CD8-positive, alpha-beta memory T cell (primary cell): ENCODE measurements at places on chromosomes 7 and 10. TPM values are rescaled to one million over a fixed set of nuclear protein-coding genes. Genes with fewer than 3 reads are reported as not detected.

DNA sequence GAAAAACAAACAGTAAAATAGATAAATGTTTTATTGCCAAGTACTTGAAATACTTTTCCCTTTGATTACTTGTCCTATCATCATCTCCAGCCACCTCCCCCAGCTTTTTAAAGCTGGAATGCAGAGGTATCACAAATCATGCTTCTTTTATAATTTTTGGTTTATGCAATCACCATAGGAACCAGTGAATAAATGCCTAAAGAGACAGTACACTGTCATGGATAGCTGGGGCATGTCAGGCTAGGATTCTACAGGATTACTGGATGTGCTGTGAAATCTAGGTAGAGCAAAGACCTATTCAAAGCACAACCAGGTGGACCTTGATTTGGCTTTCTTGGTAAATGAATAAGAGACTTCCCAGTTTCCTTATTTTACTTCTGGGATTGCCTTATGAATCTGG is 158.6 kb downstream of the ELAPOR2 start:
- H3K27ac ChIP-seq = no peak overlapping the region
- H3K36me3 ChIP-seq = no peaks in the 10 kb centered on the region
- no peaks in the 10 kb centered on the region for H3K27me3 ChIP-seq
- DNase-seq = no peak
- H3K4me3 ChIP-seq = no peak overlapping the region

Gene CALHM1
- not detected for total RNA-seq

Gene ERV3-1
- total RNA-seq = 7.1 TPM

- H3K27ac ChIP-seq = no peak overlapping the region
- no peaks in the 10 kb centered on the region for H3K4me1 ChIP-seq
- H3K4me3 ChIP-seq = no peak overlapping the region
- no peaks in the 10 kb centered on the region for H3K36me3 ChIP-seq
These were observed 206.8 kb downstream of the KLF6 start for GRCh38 chr10:3578159-3578558.

Gene RELN
- not detected for total RNA-seq

GRCh38 chr10:43057831-43058340 is 19.0 kb upstream of the RET start:
- H3K4me1 ChIP-seq = no peaks in the 10 kb centered on the region
- H3K27ac ChIP-seq = no peak overlapping the region
- no peaks in the 10 kb centered on the region for H3K36me3 ChIP-seq
- DNase-seq = peak; percentile 32
- H3K27me3 ChIP-seq = no peaks in the 10 kb centered on the region

DNA sequence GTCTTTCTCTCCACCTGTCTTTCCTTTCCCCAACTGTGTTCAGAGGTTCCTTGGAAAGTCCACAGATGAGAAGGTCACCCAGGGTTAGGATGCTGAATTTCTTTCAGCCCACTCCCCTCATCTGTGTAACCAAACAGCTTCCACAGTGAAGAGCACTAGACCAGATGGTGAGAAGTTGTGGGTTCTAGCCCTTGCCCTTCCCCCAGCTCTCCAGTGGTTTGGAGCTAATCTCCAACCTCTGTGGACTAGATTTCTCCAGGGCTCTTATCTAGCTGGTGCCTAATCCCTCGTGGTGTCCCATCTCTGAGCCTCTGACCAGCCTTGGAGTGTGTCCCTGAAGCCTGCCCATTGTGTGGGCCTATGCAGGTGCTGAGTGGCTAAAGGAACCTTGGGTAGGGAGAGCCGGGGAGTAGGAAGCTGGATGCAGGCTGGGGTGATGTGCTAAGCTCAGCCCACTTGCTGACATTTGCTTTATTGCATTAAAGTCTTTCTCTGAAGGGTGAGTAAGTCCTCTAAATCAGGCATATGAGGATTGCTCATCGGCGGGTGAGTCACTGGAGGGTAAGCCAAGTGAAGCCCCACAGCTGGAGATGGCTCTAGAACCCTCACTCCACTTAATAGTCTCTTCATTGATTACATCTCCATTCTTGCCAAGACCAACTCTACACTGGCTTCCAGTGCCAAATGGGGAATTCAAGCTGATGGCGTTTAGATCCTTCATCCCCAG is 14.9 kb downstream of the DUSP5 start:
- H3K27ac ChIP-seq = no peak overlapping the region
- H3K4me3 ChIP-seq = no peak overlapping the region
- H3K27me3 ChIP-seq = no peaks in the 10 kb centered on the region
- H3K36me3 ChIP-seq = peaks cover 10% of the 10 kb centered on the region
- no peaks in the 10 kb centered on the region for H3K4me1 ChIP-seq
- DNase-seq = no peak

DNA sequence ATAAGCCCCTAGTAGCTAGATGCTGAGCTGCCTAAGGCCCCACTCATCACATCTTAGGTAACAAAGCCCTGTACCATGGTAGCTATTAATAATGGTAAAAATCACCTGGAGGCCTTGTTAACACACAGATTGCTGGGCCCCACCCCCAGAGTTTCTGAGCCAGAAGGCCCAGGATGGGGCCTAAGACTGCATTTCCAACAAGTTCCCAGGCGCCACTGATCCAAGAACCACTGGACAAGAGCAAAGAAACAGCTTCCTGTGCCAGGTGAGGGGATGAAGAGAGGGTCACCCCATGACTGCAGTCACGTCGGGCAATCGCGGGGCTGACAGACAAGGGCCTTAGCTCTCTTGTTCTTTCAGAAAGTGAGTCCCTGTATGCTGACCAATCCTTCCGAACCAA is 46.8 kb downstream of the ACSM6 start:
- no peak overlapping the region for H3K27ac ChIP-seq
- no peak overlapping the region for H3K4me3 ChIP-seq
- H3K27me3 ChIP-seq = no peaks in the 10 kb centered on the region
- no peak for DNase-seq
- no peaks in the 10 kb centered on the region for H3K36me3 ChIP-seq

DNA sequence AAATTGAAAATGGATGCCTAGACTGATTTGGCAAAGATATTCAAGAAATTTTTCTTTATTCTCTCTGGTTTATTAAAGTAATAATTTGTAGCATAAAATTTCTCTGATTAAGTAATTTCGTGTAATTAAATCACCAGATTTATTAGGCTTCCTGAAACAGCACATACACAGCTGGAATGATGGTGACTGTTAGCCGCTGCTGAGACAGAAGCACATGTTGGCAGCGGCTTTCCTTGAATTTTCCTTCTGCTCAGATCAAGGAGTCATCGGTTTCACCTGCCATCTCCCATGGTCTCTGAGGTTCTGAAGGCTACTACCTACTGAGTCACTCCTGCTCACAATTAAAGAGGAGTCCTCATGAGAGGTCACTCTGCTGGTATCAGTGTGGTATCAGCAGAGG is 101.5 kb downstream of the GFRA1 start:
- no peaks in the 10 kb centered on the region for H3K4me1 ChIP-seq
- no peaks in the 10 kb centered on the region for H3K36me3 ChIP-seq
- no peak for DNase-seq
- no peaks in the 10 kb centered on the region for H3K27me3 ChIP-seq
- H3K4me3 ChIP-seq = no peak overlapping the region

- no peaks in the 10 kb centered on the region for H3K27me3 ChIP-seq
- DNase-seq = no peak
These were observed 72.6 kb downstream of the CYP26A1 start for GRCh38 chr10:93146336-93146735.

Gene SLC26A3
- total RNA-seq = not detected

GRCh38 chr10:14259696-14260566 is 70.8 kb downstream of the FRMD4A start:
- no peak overlapping the region for H3K4me3 ChIP-seq
- H3K27ac ChIP-seq = no peak overlapping the region
- no peaks in the 10 kb centered on the region for H3K27me3 ChIP-seq
- no peaks in the 10 kb centered on the region for H3K36me3 ChIP-seq
- no peak for DNase-seq

DNA sequence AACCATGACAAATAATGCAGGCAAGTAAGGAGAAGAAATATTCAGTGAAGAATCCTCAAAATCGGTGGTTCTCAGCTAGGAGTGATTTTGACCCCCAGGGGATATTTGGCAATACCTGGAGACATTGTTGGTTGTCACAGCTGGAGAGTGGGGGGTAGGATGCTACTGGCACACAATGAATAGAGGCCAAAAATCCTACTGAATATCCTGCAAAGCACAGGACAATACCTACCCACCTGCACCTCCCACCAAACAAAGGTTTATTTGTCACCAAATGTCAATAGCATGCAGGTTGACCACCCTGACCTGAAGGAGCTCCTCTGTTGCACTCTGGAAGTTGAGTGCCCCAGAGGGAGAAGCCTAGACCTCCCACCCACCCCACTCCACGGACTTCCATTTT is 1028.6 kb downstream of the CNTNAP2 start:
- DNase-seq = no peak
- no peaks in the 10 kb centered on the region for H3K4me1 ChIP-seq
- no peak overlapping the region for H3K27ac ChIP-seq
- H3K4me3 ChIP-seq = no peak overlapping the region

DNA sequence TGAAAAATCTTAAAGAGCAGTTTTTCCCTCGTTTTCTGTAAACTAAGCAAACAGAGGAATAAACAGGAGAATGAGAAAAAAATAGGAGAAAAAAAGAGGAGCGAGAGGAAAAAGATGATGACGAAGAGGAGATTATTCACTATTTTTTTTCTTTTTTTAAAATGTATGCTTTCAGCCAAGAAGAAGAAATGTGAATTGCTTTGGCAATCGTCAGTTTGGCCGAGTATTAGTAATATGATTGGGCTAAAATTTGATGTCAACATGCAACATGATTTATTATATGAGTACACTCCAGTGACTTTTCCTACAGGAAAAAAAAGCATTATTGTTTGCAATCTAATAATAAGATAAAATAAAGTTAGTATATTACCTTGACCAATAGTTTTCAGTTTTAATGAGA is 26.3 kb downstream of the VWDE start:
- no peaks in the 10 kb centered on the region for H3K36me3 ChIP-seq
- DNase-seq = no peak

Gene ANKRD2
- total RNA-seq = not detected

GRCh38 chr10:13253726-13254125 is 19.6 kb upstream of the UCMA start:
- no peak overlapping the region for H3K27ac ChIP-seq
- no peak for DNase-seq
- no peak overlapping the region for H3K4me3 ChIP-seq
- no peaks in the 10 kb centered on the region for H3K4me1 ChIP-seq

DNA sequence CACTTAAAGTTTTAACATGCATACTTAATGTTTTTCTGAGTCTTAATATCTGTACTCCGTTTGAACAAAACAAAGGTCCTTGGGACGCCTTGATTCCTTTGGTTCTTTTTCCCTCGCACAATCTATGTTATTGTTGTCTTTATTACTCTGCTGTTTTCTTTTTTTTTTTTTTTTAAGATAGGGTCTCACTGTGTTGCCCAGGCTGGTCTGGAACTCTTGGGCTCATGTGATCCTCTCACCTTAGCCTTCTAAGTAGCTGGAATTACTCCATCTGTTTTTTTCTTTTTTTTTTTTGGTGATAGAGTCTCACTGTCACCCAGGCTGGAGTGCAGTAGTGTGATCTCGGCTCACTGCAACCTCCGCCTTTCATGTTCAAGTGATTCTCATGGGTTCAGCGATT is 13.2 kb downstream of the MLLT10 start:
- H3K4me3 ChIP-seq = no peak overlapping the region
- DNase-seq = no peak
- H3K27me3 ChIP-seq = no peaks in the 10 kb centered on the region
- H3K4me1 ChIP-seq = peaks cover 4% of the 10 kb centered on the region

GRCh38 chr7:35646289-35647023 is 48.5 kb downstream of the HERPUD2 start:
- no peak overlapping the region for H3K27ac ChIP-seq
- H3K4me3 ChIP-seq = no peak overlapping the region
- H3K27me3 ChIP-seq = no peaks in the 10 kb centered on the region
- H3K4me1 ChIP-seq = peaks cover 42% of the 10 kb centered on the region
- DNase-seq = no peak
- H3K36me3 ChIP-seq = no peaks in the 10 kb centered on the region

DNA sequence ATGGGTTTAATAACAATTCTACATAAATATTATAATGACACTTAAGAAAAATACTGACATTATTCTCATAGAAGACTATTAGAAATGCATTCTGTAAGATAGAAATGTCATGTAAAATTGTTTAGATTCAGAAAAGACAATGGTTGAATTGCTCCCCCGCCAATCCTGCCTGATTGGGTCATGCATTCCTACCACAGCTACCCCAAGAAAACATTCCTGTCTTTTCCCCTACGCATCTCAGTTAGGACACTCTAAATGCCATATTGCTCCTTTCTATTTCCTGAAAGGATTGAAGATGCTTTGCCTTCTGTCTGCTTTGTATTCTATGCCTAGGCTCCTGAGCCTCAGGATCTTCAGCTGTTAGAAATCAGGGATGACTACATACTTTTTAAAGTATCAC is 109.4 kb downstream of the DGKB start:
- no peak overlapping the region for H3K27ac ChIP-seq
- no peak for DNase-seq
- no peak overlapping the region for H3K4me3 ChIP-seq
- no peaks in the 10 kb centered on the region for H3K4me1 ChIP-seq
- no peaks in the 10 kb centered on the region for H3K27me3 ChIP-seq

DNA sequence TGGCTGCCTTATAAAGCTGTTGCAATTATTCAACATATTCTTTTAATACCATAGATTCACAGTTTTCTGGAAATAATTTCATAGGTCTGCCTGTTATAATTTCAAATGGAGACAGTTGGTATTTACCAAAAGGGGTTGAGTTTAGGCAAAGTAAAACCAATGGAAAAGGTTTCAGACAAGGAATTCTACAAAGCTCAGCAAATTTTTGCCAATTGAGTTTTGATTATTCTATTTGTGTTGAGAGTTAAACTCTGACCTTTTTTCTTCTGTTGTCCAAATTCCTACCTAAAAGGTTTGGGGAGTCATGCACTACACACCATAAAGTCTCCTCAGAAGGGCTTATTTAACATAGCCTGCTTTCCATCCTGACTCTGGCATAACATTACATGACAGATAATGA is 38.5 kb upstream of the ABCA13 start:
- no peak for DNase-seq
- H3K27ac ChIP-seq = no peak overlapping the region
- no peaks in the 10 kb centered on the region for H3K27me3 ChIP-seq
- no peaks in the 10 kb centered on the region for H3K36me3 ChIP-seq
- H3K4me3 ChIP-seq = no peak overlapping the region
